ENCODE measurements at places on chromosomes 4 and X. TPM values are rescaled to one million over a fixed set of nuclear protein-coding genes. Genes with fewer than 3 reads are reported as not detected.

DNA sequence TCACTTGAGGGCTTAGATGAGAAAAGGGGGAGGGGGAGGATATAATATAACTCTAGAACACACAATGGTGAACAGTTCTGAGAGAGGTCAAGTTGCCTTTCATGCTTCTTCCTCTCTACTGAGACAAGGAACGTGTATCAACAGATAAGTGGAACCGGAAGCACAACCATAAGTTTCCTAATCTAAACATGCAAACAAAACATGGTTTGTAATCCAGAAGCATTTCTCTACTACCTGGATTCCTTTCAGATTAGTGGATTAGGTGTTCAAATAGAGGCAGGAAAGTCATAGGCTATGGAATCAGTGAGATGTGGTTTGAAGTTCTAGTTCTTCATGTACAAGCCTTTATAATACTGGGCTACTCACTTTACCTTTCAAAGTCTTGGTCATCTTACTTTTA, 460.6 kb downstream of the IDS start:
- DNase-seq, result no peak

- no peak for DNase-seq
These were observed 118.0 kb downstream of the SHISA3 start for GRCh38 chr4:42515156-42515884.

GRCh38 chrX:119880552-119881437, 9.2 kb downstream of the NDUFA1 start:
- DNase-seq, result peak; percentile 58

SLC4A4 gene
- 0.10 TPM for total RNA-seq

DNA sequence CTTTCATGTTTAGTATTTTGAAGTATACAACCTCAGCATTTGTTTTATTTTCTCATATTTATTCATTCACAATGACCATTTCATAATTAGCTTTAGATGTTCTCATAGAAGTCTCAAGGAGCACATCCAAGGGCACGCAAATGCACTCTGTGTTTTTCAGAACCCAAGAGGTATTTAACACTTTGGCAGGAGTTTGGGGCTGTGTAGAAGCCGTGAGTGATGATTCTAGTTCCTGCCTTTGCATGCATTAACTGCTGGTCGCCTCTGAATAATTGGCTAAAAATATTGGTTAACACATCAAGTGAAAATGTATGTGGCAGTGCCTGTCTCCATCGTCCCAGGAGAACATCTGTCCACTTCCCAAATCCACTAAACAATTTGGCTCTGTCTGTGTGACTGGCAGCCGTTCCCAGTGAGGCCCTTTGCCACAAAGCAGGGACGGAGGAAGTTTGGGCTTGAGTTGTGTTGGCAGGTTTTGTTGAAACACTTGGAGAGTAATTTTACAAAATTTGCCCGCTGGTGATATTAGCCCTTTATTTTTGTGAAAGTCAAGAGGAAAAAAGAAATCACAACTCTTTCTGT, 730.7 kb upstream of the SLIT2 start:
- no peak for DNase-seq

FGF5 gene
- not detected for total RNA-seq

DNA sequence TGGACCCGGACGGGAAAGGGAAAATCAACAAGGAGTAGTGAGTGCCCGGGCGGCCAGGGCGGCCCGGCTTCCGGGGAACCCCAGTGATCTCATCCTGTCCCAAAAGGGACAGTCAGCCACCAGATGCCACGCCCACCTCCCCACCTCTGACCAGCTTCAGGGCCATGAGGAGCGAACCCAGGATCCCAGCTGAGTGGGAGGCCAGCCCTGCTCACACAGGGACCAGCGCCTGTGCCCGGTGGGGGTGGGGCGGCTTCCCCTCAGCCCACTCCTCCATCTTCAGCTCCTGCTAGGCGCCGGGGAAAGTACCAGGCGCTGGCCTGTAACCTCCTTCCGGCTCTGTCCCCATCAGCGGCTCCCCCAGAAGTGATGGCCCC, 6.2 kb downstream of the MYL5 start:
- no peak for DNase-seq

DNA sequence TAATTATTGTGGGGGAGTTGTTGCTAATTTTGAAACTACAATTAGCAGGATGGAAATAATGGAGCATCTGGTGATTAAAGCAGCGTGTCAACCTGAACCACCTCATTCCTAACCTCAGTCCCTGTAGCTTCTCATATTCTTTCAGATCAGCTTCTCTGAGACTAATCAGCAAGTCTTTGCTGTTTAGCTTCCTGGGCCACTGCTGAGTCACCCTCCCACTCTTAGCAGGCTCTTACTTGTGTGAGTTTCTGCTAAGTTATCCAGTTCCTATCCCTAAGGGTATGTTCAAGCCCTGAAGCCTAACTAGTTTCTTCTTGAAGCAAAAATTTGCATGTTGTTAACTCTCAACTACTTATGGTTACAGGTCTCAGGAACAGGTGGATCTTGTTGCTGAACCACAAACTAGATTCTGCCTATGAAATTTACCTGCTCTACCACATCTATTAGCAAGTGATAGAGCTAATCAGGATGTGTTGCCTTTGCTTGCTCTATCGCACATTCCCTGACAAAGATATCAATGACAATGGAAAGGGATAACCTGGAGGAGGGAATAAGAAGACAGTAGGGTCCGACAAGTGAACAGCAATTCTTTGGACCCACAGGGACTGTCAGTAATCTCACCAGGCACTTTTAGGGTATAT, 134.2 kb downstream of the EIF4E start:
- no peak for DNase-seq

DNA sequence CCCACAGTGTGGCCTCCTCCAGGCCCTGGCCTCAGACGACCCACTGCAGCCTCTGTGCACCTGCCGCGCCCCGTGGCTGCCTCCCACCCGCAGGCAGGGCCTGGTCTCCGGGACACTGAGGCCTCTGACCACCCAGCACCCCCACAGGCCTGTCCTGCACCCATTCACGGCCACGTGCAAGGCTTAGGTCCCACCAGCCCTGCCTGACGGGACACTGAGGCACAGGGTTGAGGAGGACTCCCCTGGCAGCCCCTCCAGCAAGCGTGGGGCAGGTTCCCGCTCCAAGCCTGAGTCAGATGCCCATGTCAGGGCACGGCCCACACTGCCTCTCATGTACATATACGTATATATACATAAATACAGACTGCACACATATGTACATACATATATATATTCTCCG, 23.5 kb downstream of the NELFA start:
- DNase-seq, result no peak

DNA sequence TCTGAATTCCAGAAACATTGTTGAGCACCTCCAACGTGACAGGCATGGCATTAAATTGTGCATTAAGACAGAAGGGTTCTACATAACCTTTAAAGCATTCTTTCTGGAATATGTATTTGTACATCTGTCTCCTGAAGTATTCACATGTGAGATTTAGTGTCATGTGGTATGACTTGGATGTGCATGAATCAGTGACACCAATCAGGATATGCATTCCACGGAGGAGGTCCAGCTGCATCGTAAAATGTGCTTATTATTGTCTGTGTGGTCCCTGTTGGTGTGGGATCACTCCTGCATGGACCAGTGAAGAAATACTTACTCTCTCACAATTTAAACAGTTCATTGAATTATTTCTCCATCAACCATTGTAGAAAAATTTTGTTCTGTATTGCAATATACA, 149.0 kb downstream of the MID1 start:
- DNase-seq, result no peak

- DNase-seq, result no peak
These were observed 146.1 kb upstream of the PACRGL start for GRCh38 chr4:20554134-20554533.

- DNase-seq, result no peak
These were observed 884 bp downstream of the RELL1 start for GRCh38 chr4:37685161-37685822.

DNA sequence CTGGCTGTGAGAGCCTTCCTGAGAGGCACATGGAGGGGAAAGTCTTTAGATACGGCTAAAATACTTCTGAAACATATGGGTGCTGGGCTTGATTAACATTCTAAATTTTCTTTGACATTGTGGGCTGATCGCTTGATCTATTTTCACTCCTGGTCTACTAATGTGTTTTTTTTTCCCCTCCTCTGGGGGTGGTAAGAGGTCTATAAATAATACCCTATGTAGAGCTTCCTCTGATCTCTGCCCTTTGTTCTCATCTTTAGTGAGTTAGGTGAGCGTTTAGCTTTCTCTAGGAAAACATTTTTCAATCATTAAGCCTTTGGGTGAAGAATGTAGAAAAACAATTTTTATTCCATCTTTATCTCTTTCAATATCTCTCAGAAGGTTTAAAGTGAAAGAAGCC, 9.8 kb downstream of the SLC4A4 start:
- no peak for DNase-seq

NPY2R gene
- total RNA-seq, result not detected

- DNase-seq, result no peak
These were observed 55.2 kb downstream of the NEK1 start for GRCh38 chr4:169557061-169557636.

HTN3 gene
- not detected for total RNA-seq

GRCh38 chr4:89434364-89434988, 126.9 kb upstream of the GPRIN3 start:
- peak; percentile 53 for DNase-seq

- no peak for DNase-seq
These were observed 88.2 kb downstream of the CRMP1 start for GRCh38 chr4:5804656-5805055.

NOX1 gene
- 0.78 TPM for total RNA-seq

GRCh38 chr4:68895561-68896198, 55.9 kb downstream of the UGT2A3 start:
- DNase-seq, result peak; percentile 81

GRCh38 chr4:89077761-89078160, 20.8 kb upstream of the FAM13A start:
- DNase-seq, result no peak

DNA sequence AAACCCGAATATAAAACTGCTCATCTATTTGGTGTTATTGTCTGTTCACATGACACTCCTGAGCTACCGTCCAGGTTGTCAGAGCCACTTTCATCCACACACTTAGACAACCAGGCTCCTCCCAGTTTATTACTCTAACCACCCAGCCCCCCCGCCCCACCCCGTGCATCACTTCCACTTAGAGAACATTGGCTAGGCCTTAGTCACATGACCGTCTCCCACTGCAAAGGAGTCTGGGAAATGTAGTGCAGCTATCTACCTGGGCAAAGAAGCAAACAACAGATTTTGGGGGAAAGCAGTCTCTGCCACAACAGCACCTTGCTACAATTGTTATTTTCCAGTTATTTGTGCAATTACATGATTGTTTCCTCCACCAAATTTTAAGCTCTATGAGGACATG, 57.6 kb upstream of the RBPJ start:
- DNase-seq, result no peak

GRCh38 chrX:9293903-9294302, 171.0 kb upstream of the TBL1X start:
- no peak for DNase-seq

MTNR1A gene
- total RNA-seq, result not detected

- DNase-seq, result peak; percentile 61
These were observed 34.1 kb downstream of the HTRA3 start for GRCh38 chr4:8303485-8304281.

CDKL2 gene
- total RNA-seq, result 1.1 TPM

GRCh38 chr4:142156256-142156655, 519.9 kb downstream of the IL15 start:
- DNase-seq, result no peak

SMIM31 gene
- 0.10 TPM for total RNA-seq

DNA sequence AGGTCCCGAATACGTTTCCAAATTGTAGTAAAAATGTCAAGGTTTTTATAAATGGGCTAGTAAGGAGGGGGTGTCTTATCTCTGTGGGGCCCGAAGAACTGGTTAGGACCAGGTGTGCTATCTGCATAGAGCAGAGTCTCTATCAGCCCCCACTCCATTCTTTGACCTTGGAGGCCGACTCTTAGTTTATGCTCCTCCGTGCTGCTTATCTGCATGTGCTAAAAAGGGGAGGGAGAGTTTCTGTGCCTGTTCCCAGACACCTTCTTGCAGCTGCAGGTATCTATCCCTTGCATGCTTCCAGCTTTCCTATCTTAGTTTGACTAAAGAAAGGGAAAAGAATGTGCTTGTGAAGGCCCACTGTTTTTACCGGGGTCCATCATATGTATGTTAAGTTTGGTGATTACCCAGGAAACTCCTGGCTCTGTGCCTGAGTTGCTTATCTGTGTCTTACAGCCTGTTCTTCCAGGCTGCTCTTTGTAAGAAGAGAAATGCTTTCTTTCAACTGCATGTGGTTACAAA, 28.6 kb upstream of the NAF1 start:
- DNase-seq, result no peak

STPG2 gene
- total RNA-seq, result not detected

TBX22 gene
- total RNA-seq, result not detected

HSFX4 gene
- not detected for total RNA-seq

- DNase-seq, result no peak
These were observed 20.8 kb upstream of the ZCCHC12 start for GRCh38 chrX:118802857-118803256.

POU4F2 gene
- total RNA-seq, result not detected

TXK gene
- 2.5 TPM for total RNA-seq

DNA sequence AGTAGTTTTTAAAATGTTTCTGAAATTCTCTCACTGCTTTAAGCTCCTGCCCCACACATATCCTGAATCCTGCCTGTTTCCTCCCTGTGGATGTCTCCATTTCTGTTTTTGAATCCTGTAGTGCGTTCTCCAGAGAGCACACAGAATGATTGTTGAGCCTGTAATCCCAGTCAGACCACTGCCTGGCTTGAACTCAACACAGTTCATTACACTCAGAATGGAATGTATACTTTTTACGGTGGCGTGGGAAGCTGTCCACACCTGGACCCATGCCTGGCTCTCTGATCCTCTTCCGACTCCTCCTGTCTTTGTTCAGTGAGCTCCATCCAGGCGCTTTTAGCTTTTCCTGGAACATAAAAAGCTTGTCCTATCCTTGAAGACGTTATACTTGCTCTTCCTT, 1217.0 kb upstream of the PRKX start:
- DNase-seq, result no peak

DNA sequence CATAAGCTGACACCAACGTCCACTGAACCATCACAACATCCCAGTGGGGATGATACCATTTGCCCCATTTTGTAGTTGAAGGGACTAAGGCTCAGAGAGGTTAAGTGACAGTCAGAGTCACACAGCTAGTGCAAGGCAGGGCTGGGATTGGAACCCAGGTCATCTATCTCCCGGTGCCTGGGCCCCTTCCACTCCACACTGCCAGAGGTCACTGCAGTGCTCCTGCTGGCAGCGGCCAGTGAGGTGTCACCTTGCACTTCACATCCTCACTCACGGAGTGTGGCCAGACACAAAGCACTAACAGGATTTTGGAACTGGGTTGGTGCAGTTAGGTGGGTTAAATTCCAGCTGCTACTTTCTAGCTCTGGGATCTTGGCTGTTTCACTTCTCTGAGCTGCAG, 118.7 kb downstream of the ENPP6 start:
- DNase-seq, result no peak

GRCh38 chr4:153788413-153789276, at the start of gene SFRP2:
TSS of gene SFRP2 (minus strand) at chr4:153789083. CDS start at chr4:153788835, 248 bp downstream.
- no peak for DNase-seq

PAGE2B gene
- total RNA-seq, result not detected

DNA sequence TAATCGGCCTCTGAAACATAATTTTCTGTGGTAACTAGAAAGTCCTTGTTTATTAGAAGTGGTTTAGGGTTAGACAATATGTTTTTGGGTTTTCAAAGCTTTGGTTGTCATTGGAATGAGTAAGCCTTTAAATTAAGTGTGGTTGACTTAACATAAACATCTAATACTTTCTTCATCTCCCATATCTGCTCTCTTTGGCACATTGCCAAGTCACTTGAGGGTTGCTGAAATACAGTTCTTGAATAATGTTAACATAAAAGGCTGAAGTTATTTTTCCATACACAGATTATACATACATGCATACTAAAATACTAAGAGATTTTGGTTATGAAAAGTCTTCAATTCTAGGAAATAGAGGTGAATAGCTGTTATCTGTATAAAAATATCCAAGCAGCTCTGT, 241.7 kb upstream of the BMP3 start:
- no peak for DNase-seq

All from NCI-H460 (cell line).